ENCODE measurements at places on chromosomes 5 and 9.

DNA sequence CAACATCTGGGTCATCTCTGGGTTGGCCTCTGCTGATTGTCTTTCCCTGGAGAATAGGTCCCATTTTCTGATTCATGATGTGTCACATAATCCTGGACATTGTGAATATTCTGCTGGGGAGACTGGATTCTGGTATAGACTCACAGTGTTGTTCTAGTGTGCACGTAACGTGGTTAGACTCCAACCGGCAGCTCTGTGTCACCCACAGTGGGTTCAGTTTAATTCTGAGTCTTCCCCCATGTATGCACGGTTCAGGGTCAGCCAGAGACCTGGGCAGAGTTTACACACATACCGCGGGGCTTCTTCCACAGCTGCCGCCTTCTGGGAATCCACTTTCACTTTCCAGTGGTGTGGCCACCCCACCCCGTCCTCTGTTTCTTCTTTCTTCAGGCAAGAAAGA lies 38.0 kb upstream of the LRRC14B start:
- no peak for DNase-seq

- DNase-seq = peak; percentile 43
These were observed 430 bp upstream of the MSH3 start for GRCh38 chr5:80654054-80654390.

DNA sequence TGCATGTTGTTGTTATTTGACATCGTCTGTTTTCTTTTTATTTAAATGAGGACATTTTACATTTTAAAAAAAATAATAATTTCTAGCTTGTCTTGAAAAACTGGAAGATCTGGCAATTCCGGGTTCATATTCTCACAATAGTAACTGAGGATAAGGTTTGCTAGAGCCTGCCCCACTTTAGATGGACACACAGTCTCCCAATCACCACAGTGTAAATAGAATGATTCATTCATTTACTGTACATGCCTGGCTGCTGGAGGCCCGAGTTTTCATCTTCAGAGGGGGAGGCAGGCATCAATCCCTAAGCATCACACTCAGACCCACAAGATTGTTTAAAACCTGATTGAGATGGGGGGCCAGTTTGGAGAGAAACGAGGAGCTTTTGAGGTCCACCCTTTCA lies 2039.7 kb upstream of the WWC1 start:
- no peak for DNase-seq

GRCh38 chr5:68283766-68284165 lies 68.2 kb downstream of the PIK3R1 start:
- no peak for DNase-seq

DNA sequence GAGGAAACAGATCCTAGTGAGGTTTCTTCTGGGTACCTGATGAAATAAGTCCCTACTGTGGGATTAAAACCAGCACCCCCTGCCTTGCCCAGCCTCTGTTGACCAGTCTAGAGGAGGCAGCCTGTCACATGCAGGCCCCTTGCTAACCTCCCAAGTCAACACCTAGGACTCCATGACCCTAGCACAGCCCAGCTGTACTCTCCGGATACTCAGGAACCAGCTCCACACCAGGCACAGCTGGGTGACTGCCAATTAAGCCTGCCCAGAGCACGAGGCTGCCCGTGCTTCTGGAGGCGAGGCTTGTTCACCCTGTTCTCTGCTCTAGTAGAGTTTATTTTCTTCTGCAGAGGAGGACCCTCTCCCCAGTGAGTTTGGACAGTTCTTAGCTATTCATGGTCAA lies 92.5 kb downstream of the SNX24 start:
- no peak for DNase-seq

- peak; percentile 23 for DNase-seq
These were observed 6.4 kb upstream of the ZFR start for GRCh38 chr5:32450952-32451351.
